ENCODE measurements at places on chromosomes 16 and 17. TPM values are rescaled to one million over a fixed set of nuclear protein-coding genes. Genes with fewer than 3 reads are reported as not detected.

- DNase-seq: no peak
Observed at GRCh38 chr17:33464669-33465280, 171.7 kb upstream of the ASIC2 start.

- peak; percentile 48 for DNase-seq
Observed at GRCh38 chr17:67779098-67779672, 46.1 kb upstream of the BPTF start.

GRCh38 chr17:45426561-45426960 is 6.1 kb downstream of the ARHGAP27 start:
- no peak for DNase-seq

GRCh38 chr17:28471531-28472342 is 1.7 kb upstream of the SLC13A2 start:
- DNase-seq: no peak

DNA sequence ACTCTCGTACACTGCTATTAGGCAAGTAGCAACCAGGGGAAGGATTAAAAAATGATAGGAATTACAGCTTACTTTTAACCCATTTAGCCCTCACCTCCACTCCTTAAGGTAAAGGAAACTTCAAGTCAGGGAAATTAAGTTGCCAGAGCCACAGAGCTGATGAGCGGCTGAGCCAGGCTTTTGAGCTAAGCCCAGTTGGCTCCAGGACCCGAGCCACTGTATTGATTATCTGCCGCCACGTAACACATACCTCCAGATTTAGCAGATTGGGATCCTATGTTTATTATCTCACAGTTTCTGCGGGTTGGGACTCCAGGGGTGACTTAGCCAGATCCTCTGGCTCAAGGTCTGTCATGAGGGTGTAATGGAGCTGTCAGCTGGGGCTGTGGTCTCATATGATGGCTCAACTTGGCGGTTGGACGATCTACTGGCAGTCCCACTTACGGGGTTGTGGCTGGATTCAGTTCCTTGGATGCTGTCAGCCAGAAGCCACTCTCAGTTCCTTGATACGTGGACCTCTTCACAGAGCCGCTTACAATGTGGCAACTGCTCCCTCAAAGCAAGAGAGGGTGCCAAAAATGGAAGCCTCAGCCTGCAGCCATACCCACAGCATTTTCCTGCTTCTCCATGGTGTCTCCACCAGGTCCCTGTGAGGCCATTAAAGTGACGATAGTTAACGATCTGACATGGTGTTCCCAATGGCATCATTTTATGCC is 57.3 kb downstream of the TMEM186 start:
- DNase-seq: no peak

DNA sequence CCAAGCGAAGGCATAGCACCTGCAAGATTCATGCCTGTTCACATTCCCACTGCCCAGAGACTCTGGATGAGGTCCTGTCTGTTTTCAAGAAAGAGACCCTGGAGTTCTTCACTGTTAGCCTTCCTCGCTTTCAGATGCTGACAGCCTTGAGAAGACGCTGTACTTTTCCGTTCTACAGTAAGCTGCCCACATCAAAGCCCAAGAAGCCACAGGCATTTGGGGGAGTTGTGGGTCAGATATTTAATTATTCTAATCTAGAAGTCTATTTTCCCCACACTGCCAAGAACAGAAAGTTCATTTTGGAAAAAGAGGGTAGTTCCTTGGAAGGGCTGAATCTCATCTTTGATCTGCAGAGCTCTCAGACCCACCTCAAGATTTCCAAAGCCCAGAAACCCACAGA is 127.9 kb downstream of the AXIN2 start:
- peak; percentile 16 for DNase-seq

GRCh38 chr17:34066528-34066927 is 188.6 kb upstream of the CCL2 start:
- DNase-seq: no peak

DNA sequence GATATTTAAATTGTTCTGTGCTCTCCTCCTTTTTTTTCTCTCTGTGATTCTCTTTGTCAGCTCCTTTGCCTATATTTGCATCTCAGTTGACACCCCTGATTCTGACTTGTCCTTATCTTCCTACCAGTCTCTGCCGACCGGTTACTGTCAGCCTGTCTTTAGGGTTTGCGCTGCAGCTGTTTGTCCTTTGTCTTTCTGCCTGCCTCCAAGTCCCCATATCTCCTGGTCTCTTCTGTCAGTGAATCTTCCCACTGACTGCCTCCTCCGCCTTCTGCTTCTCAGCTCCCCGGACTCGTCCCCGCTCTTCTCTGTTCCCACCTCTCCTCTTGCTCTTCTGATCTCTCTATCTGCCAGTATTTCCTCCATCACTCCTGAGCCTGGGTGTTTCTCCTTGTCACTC is 5.2 kb downstream of the TLCD2 start:
- no peak for DNase-seq

Gene ZP2
- total RNA-seq: not detected

Gene WFIKKN2
- 0.06 TPM for total RNA-seq

Gene RAB37
- 7.3 TPM for total RNA-seq

Gene NTN1
- total RNA-seq: 17.1 TPM

Gene CEP295NL
- total RNA-seq: 8.3 TPM

Data from lung (tissue), 17 donors.